ENCODE measurements at places on chromosomes 3 and 15.
A peak's percentile ranks its signal among the peaks of the same experiment; 100 is the strongest.

DNA sequence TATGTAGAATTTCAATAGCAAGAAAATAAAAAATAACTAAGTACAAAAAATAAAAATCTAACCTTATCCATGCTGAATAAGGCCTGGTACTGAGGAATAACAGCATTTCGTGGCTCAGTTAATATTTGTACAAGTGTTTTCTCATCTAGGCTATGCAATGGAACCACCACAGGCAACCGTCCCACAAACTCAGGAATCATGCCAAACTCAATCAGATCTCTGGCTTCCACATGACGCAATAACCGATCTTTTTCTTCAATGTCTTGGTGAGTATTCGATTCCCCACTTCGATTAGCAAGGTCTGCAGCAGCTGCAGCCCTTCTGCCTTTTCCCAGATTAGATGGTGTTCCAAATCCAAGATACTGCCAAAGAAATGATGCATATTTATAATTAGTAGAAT, 21.1 kb upstream of the PDCD7 start:
- no peak for DNase-seq

- DNase-seq, result no peak
Observed at GRCh38 chr15:74817370-74817737, 4.7 kb downstream of the LMAN1L start.

DNA sequence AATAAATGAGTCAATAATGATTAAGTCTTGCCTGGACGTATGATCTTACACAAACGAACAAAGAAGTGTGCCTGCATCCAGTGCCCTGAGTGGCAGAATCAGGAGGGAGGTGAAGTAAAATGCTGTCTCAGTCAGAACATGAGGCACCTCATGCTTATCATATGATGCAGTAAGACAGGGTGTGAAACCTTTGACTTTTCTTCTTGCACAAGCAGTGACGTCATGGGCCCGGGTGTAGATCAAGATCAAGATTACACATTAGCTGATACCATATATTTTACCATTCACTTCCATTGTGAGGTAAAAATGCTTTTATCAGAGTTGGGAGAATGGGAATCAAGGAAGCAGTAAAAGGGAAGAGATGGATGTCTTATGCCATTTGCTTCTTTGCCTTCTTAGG, 291.6 kb upstream of the PLSCR5 start:
- DNase-seq, result no peak

GRCh38 chr3:53495146-53495519, 722 bp downstream of the CACNA1D start:
- no peak for DNase-seq

DNA sequence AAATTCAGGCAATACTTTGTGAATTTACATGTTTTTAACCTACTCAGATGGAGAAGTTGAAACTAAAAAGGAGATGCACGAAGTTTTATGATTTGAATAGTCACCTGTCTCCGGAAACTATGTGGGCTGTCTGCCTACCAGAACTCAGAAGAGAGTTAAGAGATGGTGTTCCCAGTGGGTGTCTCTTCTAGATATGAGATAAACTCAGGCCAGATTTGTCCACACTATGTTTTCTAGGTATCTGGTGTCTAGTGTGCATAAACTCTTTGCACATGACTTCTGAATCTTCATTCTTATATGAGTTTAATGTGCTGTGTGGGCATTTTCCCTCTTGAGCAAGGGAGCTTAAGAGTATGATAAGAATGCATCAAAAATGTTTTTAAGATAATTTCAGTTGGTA, 222.8 kb downstream of the FOXP1 start:
- DNase-seq, result no peak

DNA sequence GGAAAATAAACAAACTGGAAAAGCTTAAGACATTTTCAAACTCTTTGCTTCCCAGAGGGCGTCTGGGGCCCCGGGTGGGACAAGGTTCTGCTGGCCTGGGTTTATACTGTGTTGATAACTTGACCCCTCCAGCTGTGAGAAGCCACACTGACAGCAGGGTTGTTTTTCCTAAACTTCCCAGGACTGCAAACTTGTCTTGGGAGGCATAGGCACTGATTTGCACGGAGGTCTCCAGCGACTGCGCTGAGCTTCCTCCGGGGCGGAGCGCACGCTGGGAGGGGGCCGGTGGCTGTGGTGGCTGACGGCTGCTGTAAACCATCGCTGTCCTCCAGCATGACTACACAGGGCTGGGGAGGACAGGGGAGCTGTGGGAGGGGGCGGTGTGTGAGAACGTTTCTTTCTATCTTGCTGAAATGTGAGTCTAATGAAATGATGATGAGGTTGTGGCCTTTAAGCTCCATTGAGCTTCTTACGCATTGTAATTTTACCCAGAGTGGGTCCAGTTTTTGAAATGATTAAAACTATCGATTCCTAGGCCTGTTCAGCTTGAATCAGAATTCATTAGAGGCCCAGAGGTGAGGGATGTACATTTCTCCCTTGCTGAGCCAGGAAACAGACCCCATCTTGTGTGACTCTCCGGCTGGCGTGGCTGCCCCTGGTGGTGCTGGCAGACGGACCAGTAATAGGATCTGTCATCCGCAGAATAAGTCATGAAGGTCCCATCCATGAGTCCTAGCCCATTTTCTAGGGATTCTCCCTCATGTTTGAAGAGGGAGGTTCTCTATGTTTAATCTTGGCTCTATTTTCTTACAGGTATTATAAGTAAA, 40.5 kb upstream of the VPS8 start:
- no peak for DNase-seq

GRCh38 chr3:173702561-173702960, 305.0 kb downstream of the NLGN1 start:
- DNase-seq, result no peak

GRCh38 chr15:35867356-35867755, 321.4 kb upstream of the DPH6 start:
- no peak for DNase-seq

- no peak for DNase-seq
Observed at GRCh38 chr3:189304465-189305351, 132.9 kb downstream of the TPRG1 start.

GRCh38 chr15:95972041-95972553, 358.4 kb upstream of the NR2F2 start:
- DNase-seq, result no peak

GRCh38 chr3:13091898-13092611, 18.8 kb upstream of the IQSEC1 start:
- DNase-seq, result peak; percentile 64

- DNase-seq, result no peak
Observed at GRCh38 chr3:166993015-166993630, 387.0 kb downstream of the ZBBX start.

DNA sequence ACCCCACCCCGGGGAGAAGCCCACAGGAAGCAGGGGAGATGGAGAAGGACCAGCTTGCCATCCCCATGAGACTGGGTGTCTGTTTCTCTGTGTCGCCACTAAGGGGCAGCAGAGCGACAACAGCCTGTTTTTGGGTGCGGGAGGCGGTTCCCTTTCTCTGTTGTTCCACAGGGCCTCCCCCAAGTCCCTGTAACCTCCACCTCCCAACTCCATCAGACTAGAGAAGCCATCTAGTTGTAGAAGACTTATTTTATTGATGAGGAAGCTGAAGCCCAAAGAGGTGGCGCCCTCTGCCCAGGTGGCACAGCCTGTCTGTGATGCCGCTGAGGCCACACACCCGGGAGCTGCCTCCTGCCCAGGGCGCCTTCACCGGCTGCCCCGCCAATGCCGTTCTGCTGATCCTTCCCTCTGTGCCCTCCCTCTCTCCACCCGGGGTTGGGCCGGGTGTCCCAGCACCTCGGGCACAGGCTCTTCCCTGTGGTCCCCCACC, 3.9 kb upstream of the CCDC9B start:
- DNase-seq, result peak; percentile 46

- DNase-seq, result no peak
Observed at GRCh38 chr3:38533285-38533976, 37.3 kb downstream of the EXOG start.

GRCh38 chr15:91227117-91227516, 127.1 kb downstream of the SV2B start:
- DNase-seq, result no peak

DNA sequence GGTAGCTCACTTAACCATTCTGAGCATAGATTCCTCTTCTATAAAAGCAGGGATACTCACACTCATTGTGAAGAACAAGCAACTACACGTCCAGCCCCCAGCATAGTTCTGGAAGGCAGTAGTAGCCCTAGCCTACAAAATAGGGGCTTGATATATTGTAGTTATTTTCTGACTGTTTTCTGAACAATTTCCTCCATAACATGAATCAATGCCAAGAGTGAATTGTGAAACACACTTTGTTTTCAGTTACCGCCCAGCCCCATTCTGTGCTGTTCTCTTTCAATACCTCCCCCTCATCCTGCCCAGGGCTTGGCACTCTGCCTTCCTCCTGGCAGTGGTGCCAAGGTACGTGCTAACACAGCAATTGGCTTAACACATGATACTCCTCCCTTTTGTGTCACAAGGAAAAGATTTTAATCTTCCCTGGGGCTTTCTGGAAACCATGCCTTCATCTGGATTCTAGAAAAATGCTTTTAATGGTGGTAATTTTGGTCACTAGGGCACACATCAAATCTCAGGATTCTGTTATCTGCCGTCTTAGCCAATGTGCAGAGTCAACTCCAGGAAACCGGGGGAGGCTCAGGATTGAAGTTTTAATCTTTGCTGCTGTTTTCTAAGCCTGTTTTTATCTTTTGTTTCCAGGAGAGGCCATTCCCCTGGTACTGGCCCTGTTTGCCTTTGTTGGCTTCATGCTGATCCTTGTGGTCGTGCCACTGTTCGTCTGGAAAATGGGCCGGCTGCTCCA, 37.2 kb downstream of the IL20RB start:
- DNase-seq, result peak; percentile 70

Measured in occipital lobe (tissue), 3 donors.